CD4-positive, alpha-beta memory T cell (primary cell): ENCODE measurements at places on chromosomes 13 and 19.

DNA sequence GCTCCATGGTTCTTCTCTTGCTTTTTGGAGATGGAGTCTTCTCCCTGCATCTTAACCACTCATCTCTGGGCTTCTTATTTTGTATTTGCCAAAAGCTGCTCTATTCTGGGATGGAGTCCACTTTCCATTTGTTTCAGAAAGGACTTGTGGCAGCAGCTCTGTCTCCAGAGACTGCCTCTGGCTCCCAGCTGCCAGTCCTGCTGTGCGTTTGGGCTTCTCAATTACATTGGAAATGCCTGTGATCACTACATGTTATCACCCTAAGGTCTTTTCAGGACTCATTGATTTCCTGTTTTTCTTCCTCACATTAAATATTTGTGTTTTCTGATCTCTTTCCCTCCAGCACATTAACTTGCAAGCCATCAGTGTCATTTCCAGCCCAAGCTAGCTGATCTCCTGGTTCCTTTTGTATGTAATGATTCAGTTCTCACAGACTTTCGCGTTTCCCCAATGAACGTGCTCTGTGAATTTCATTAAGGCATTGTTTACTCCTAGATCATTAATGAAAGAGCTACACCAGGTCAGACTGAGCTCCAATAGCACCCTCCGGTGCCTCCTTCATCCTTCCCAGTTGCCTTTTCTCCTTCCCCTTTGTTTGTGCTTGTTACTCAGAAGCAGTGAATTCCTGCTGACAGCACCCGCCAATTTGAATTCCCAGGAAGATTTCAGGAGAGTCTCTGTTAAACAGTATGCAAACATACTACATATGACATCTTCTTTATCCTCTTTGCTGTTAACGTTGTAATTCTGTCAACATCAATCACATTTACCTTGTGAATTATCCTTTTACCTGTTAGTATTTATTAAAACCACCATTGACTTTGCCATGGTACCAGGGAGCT, 3.0 kb downstream of the CBY2 start:
- no peaks in the 10 kb centered on the region for H3K4me1 ChIP-seq
- DNase-seq, result no peak
- no peak overlapping the region for H3K27ac ChIP-seq
- no peaks in the 10 kb centered on the region for H3K27me3 ChIP-seq

DNA sequence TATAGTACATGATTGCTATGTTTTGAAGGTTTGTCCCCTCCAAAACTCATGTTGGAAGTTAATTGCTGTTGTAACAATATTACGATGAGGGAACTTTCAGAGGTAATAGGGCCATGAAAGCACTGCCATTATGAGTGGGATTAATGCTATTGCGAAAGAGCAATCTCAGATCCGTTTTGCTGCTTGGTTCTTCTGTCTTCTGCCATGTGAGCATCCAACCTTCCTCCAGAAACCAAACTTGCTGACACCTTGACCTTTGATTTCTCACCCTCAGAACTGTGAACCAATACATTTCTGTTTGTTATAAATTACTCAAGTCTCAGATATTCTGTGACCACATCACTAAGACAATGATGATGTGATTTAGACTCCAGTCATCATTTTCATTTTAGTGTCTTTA, 2590.9 kb downstream of the PCDH9 start:
- no peaks in the 10 kb centered on the region for H3K36me3 ChIP-seq
- H3K27me3 ChIP-seq, result no peaks in the 10 kb centered on the region
- H3K4me1 ChIP-seq, result no peaks in the 10 kb centered on the region
- DNase-seq, result no peak

GRCh38 chr13:31129419-31129818, 32.3 kb downstream of the HSPH1 start:
- H3K27ac ChIP-seq, result no peak overlapping the region
- DNase-seq, result no peak
- no peaks in the 10 kb centered on the region for H3K27me3 ChIP-seq
- H3K36me3 ChIP-seq, result no peaks in the 10 kb centered on the region
- no peaks in the 10 kb centered on the region for H3K4me1 ChIP-seq

- H3K4me1 ChIP-seq, result peaks cover 31% of the 10 kb centered on the region
- DNase-seq, result no peak
- H3K4me3 ChIP-seq, result no peak overlapping the region
- no peaks in the 10 kb centered on the region for H3K36me3 ChIP-seq
These were observed 24.5 kb downstream of the IPO5 start for GRCh38 chr13:97977982-97978381.

DNA sequence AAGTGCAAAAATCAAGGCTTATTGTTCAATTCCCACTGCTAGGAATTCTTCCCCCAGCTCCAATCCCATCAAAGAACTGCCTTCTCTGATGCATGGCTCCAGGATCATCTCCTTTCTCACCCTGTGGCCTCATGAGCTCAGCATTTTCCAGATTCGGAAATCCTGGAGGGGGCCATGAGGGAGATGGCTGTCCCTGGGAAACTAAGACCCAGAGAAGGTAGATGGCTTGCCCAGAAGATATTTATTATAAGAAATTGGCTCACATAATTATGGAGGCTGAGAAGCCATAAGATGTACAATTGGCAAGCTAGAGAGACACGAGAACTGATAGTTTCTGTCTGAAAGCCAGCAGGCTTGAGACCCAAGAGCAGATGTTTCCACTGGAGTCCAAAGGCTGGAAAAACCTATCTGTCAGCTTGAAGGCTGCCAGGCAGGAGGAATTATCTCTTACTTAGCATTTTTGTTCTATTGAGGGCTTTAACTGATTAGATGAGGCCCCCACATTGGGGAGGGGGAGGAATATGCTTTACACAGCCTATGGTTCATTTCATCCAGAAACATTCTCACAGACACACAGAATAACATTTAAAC, 58.6 kb downstream of the GADD45B start:
- no peak for DNase-seq
- no peak overlapping the region for H3K4me3 ChIP-seq
- peaks cover 23% of the 10 kb centered on the region for H3K4me1 ChIP-seq
- no peaks in the 10 kb centered on the region for H3K27me3 ChIP-seq
- no peaks in the 10 kb centered on the region for H3K36me3 ChIP-seq
